ENCODE measurements at places on chromosomes 4 and X.
A peak's percentile ranks its signal among the peaks of the same experiment; 100 is the strongest.

DNA sequence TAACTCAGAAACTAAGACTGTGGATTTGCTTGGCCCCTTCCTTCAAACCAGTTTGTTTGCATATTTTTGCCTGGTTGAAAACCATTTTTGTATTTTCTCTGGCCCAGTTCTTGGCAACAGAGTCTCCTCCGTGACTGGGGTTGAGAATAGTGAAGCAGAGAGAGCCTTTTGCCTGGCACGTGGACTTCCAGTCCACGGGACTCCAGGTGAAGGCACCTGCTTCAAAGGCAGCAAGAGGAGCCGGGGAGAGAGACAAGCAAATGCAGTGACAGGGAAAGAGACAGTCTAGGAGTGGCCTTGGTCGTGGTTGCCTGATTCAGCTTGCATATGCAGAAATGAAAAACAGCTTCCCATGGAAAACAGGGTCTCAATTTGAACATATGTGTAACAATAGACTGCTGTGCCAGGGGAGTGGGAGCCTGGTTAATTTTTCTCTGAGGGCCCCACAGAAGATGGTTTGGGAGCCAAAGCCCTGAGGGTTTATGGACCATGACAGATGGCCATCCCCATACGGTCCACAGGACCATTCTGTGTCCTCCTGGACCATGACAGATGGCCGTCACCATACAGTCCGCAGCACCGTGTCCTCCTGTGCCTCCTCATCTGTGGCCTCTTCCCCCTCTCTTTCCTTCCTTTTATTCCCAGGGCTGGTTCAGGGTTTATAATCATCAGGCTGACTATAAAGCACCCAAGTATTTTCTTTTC is 272.2 kb upstream of the RASGEF1B start:
- DNase-seq: no peak

DNA sequence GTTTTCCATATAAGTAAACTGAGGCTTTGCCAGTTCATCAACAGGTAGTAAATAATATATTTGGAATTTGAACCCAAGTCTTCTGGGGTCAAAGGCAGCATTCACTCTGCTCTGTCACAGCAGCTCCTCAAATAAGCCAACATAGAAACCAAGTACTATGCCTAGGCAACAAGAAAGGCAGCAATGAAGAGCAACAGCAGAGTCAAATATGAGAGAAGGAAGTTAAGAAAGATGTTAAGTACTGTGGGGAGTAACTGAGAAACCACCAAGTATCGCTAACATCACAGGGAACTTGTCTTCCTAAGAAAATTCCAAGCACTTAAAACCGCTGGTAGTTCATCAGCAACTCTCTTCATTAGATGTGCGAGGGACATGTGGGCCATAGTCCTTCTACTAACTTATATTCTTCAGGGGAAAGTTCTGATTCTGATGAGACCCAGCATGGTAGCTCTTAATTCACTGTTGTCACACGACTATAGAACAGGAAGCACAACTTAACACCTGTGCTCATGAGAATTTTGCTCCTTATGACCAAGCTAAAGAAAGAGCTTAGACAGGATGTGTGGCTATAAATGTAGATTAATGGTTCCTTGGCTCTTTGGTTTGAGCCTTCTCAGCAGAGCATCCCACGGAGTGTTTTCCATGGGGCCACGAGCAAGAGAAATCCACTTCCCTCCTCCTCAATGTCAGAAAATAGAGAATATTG is 107.8 kb downstream of the AR start:
- DNase-seq: no peak

DNA sequence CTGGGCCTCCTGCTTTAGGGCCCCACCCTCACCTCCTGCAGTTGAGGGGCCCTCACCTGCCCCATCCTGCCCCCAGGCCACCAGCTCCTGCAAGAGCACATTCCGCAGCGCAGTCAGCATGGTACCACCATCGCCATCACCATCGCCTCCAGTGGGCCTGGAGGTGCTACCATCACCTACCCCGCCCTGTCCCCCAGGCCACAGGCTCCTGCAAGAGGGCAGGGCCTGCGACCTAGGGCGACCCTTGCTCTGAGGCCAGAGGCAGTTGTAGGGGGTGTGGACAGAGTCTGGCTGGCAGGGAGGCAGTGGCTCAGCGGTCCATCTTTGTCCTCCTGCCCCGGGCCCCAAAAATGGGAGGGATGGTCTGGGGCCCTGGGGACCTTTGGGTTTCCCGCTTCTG is 3.9 kb upstream of the HAUS7 start:
- no peak for DNase-seq

DNA sequence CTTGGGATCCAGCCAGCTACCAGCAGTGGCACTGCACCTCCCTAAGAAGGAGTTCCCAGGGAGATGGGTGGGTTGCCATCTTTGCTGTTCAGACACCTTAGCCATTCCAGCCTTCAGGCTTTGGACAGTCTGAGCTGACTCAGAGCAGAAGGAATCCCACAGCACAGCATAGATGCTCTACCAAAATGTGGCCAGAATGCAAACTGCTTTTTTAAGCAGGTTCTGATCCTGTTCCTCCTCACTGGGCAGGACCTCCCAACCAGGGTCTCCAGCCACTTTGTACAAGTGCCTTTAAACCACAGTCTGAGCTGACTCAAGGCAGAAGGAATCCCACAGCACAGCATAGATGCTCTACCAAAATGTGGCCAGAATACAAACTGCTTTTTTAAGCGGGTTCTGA is 209.0 kb downstream of the NPNT start:
- no peak for DNase-seq

GRCh38 chrX:5490786-5491563 is 737.7 kb downstream of the NLGN4X start:
- DNase-seq: no peak

DNA sequence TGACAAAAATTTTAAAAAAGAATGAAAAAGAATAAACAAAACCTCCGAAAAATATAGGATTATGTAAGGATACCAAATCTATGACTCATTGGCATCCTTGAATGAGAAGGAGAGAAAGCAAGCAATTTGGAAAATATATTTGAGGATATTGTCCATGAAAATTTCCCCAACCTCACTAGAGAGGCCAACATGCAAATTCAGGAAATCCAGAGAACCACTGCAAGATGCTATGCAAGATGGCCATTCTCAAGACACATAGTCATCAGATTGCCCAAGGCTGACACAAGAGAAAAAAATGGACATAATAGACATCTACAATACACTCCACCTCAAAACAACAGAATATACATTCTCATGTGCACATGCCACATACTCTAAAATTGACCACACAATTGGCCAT is 135.9 kb upstream of the SPANXB1 start:
- no peak for DNase-seq

- peak; percentile 94 for DNase-seq
Measured at GRCh38 chr4:119300101-119300978, 21.6 kb downstream of the FABP2 start.

GRCh38 chrX:101450961-101451360 is 34.3 kb upstream of the ARMCX4 start:
- no peak for DNase-seq

- DNase-seq: peak; percentile 34
Measured at GRCh38 chr4:39814403-39815185, 116.7 kb downstream of the UBE2K start.

DNA sequence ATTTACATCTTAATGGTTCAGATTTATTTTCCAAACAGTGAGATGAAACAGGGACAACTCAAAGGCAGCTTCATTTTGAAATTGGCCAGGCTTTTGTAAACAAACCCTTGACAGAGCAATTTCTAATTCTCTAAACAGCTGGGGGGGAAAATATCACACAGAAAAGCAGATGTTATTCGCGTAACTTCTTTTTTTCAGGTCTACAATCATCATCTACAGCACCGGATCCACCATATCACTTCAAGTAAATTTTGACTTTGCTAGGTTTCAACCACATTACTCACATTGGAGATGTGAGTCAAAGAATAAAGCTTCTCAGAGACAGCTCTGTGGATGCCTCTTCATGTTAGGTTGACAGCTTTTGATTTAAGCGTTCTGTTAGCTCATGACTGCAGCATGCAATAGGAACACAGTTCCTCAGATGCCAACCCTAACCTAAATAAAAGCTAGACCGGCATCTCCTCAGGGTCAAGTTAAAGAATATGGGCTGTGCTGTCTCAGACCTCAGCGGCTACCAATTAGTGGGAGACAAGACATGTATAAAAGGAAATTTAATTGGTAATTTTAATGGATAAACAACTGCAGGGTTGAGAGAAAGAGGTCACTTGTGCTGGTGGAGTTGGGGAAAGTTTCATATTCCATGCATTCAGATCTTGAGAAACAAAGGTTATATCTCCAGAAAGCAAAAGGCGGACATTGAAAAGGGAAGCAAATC is 26.8 kb downstream of the AMELX start:
- DNase-seq: no peak

DNA sequence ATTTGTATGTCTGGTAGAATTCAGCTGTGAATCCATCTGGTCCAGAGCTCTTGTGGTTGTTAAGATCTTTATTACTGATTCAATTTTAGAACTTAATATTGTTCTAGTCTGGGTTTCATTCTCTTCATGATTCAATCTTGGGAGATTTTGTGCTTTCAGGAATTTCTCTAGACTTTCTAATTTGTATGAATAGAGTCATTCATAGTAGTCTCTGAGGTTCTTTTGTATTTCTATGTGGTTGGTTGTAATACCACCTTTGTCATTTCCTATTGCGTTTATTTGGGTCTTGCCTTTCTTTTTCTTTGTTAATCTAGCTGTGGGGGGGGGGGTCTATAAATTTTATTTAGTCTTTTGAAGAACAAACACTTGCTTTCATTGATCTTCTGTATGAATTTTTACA is 824.8 kb upstream of the GALNTL6 start:
- no peak for DNase-seq

DNA sequence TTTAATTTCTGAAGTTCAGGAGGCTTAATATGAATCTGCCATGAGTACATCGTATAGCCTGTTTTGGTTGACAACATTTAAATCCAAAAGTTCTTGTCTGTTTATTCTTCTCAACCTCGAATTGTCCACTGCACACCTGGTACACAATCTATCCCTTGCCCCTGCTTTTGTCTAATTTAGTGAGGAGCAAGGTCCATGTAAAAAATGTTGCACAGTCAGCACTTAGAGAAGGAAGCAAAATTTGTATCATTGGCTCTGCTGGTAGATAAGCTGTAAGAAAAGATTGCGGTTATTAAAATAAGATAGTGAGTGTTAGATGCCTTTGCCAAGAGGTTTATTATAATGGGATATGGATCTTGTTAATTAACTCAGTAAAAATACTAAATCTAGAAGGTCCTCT is 761.5 kb downstream of the RAPGEF2 start:
- no peak for DNase-seq

GRCh38 chr4:31620476-31620875 is 900.3 kb downstream of the PCDH7 start:
- no peak for DNase-seq

DNA sequence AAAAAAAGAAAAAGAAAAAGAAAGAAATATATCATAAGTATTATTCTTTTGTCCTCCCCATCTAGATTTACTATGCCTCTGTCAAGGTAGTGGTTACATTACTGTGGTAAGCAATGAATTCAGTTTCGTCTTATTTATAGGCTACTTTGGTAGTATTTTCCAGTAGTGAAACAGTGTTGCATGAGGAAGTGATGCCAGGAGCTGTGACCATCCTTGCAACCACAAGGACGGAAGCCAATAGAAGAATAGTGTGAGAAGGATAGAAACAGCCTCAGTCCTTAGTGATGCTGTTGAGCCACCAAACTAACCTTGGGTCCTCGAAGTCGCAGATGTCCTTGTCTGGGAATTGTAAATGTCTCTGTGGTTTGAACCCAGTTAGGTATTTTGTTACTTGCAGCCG is 328.5 kb downstream of the PPP3CA start:
- no peak for DNase-seq

DNA sequence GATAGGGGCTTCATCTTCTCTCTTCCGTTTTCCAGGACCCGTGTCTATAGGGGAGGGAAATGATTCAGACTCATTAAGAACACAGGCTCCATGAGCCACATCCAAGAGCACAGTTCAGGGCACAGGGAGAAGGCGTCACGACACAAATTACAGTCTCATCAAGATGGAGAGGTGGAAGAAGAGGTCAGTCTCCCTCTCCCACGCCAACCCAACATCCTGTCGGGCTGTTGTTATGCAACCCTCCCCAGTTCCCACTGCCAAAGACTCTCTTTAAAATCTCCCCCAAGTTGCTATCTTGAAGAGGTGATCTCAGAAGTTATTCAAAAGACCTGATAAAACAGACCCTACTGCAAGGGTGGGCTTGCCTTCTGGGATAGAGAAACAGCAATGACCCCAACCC is 12.6 kb downstream of the ZMYM3 start:
- DNase-seq: no peak

DNA sequence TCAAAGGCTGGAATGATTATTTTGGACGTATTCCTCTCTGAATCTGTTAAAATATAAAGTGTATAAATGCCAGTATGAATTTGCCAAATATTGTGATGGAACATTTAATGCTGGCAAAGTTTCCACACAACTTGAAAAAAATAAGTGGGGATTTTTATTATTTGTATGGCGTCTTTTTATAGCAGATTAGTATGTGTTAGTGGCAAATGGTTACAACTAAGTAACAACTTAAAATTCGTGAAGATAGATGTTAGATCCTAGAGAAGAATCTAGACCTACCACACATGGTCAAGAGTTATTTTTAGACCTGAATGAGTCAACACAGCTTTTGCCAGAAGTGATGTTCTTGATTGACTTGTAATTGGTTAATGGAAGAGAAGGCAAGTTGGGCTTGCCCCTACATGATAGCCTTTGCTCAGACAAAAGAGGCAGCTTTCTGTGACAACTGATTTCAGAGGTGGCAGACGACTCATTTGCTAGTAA is 4.8 kb downstream of the CPE start:
- DNase-seq: no peak

DNA sequence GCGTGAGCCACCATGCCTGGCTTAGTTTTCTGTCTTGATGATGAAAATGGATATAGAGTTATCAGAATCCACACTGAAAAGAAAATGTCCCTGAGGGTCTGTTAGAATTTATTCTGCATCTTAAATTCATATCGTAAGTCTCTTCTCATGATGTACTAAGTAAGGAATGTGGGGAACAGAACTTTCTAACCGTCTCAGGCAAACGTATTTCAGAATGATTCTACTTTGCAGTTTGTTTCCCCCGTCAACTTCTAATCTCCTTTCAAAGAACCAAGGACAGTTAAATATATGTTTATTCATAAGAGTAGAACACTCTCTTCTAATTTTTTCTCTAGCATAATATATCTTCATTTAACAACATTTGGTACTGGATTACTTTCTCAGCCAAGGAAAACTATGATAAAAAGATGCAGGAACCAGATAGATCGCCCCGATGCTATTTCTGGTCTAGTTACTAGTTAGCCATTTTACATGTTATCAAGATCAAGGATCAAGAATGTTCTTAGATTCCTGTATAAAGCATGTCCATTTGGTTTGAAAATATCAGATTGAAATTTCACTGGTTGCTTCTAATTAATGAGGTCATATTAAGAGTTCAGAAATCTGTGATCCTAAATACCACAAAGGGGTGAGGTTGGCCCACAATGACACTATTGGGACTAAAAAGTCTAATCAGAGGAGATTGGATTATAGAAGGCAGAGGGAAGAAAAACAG is 49.5 kb downstream of the METTL14 start:
- DNase-seq: no peak

All from stimulated activated naive CD8-positive, alpha-beta T cell treated with anti-CD3 and anti-CD28 coated beads, Interleukin-15, amount 100 ng/mL, for 72 hours (primary cell).